CD4-positive, alpha-beta memory T cell (primary cell): ENCODE measurements at places on chromosomes 3 and 15. TPM values are rescaled to one million over a fixed set of nuclear protein-coding genes. Genes with fewer than 3 reads are reported as not detected.

HTD2 gene
- total RNA-seq = 9.2 TPM

ITPKA gene
- not detected for total RNA-seq

A4GNT gene
- not detected for total RNA-seq

CD200 gene
- total RNA-seq = 1.8 TPM

ACAA1 gene
- 82.8 TPM for total RNA-seq

WDR48 gene
- total RNA-seq = 69.8 TPM

TOPAZ1 gene
- not detected for total RNA-seq

SLC22A13 gene
- total RNA-seq = 0.67 TPM

MESP2 gene
- total RNA-seq = not detected

REC114 gene
- not detected for total RNA-seq

ITIH4 gene
- total RNA-seq = 50.5 TPM

EPHA3 gene
- not detected for total RNA-seq

RARRES1 gene
- total RNA-seq = not detected

CCDC33 gene
- total RNA-seq = not detected

CHRNB4 gene
- total RNA-seq = not detected

ANKUB1 gene
- total RNA-seq = not detected

GOLGA8S gene
- total RNA-seq = 0.35 TPM

ARPIN gene
- total RNA-seq = 0.26 TPM

BTBD1 gene
- 36.5 TPM for total RNA-seq

PLSCR4 gene
- not detected for total RNA-seq

NR1I2 gene
- total RNA-seq = 0.49 TPM

SMCO1 gene
- total RNA-seq = not detected

IQSEC1 gene
- total RNA-seq = 79.3 TPM

PLSCR5 gene
- total RNA-seq = not detected

AADACL2 gene
- total RNA-seq = not detected

LDHAL6B gene
- total RNA-seq = not detected

MYRIP gene
- total RNA-seq = not detected

RNU5B-1 gene
- total RNA-seq = 24.0 TPM

POC1A gene
- 1.1 TPM for total RNA-seq

CAND2 gene
- total RNA-seq = 2.2 TPM

CNTN4 gene
- not detected for total RNA-seq

TF gene
- total RNA-seq = 0.25 TPM

NPAP1 gene
- not detected for total RNA-seq

TRIM71 gene
- total RNA-seq = not detected

CCDC191 gene
- total RNA-seq = 7.1 TPM

EIF3J gene
- 76.8 TPM for total RNA-seq

KBTBD8 gene
- 10.8 TPM for total RNA-seq

CYP8B1 gene
- total RNA-seq = not detected

PLA2G4F gene
- total RNA-seq = not detected

SNTN gene
- not detected for total RNA-seq

SLC9C1 gene
- not detected for total RNA-seq

SRPRB gene
- total RNA-seq = 49.8 TPM

CLDN16 gene
- total RNA-seq = not detected

GOLGA8M gene
- 2.9 TPM for total RNA-seq

CPB1 gene
- total RNA-seq = not detected

MCCC1 gene
- 27.0 TPM for total RNA-seq

ECE2 gene
- not detected for total RNA-seq

PCLAF gene
- total RNA-seq = 0.39 TPM

HGD gene
- 3.0 TPM for total RNA-seq

ZIC4 gene
- total RNA-seq = not detected
